Ovary (tissue), 10 donors: ENCODE measurements at places on chromosomes 7 and 10.

DNA sequence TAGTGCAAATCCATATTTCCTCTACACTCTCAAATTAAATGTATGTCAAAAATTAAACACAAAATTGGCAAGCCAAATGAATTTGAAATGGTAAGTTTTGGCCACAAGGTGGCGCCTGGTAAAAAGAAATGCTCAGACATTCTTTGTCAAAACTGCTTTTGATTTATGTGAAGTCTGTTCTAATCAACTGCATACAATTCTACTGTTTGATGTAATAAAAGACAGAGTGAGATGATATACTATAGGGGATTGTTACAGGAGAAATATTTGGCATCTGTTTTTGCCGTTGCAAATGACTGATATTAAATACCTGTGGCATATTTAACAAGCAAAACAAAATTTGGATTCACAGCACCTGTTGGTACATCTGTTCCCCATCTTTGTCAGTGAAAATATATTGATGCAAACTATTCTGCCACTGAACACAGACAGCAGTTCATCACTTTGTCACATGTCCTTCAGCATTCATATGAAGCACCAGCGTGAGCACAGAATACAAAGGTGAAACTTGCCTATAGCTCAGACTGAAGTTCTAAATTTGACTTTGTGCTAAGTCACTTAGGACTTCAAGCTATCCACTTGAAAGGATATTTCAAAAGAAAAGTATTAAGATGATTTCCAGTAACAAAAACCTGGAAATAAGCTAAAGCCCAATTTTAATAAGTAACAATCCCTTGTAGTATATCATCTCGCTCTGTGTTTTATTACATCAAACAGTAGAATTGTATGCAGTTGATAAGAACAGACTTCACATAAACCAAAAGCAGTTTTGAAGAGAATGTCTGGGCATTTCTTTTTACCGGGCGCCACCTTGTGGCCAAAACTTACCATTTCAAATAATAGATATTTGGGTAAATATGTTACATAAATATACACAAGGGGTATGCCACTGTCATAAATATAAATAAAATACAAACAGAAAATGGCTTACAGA, 10.2 kb upstream of the CH25H start:
- DNase-seq: peak; percentile 45

- no peak for DNase-seq
Measured at GRCh38 chr7:146892151-146892550, 775.5 kb downstream of the CNTNAP2 start.

GRCh38 chr10:51031950-51032349, 42.3 kb upstream of the PRKG1 start:
- no peak for DNase-seq

- peak; percentile 48 for DNase-seq
Measured at GRCh38 chr10:79018521-79019011, 50.2 kb upstream of the ZMIZ1 start.

DNA sequence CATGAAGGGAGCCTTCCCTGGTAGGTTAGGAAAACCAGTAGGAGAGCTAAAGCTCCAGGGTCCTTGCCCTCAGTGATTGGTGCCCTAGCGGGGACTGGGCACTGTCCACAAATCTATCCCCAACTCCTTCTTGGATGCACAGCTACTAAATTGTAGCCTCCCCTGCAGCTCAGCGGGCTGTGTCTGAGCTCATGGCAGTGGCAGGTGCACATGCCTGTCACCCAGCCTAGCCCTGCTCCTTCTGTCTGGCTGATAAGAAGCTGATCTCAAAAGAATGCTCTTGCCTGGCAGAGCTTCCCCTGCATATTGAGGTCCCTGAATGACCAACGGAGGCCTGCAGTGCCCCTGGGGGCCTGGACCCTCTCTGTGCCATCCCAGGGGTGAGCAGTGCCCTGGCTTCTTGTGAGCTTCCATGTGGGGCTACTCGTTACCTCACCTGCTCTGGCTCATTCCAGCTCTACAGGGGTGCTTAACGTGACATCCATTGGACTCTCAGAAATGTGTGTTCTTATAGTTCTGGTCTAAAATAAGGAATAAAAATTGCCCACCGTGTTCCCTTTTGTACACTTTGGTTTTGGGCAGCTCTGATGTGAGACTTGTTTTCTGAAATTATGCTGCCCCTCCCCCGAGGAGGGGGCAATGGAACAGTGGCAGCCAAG, 59.8 kb upstream of the ANTXRL start:
- no peak for DNase-seq

DNA sequence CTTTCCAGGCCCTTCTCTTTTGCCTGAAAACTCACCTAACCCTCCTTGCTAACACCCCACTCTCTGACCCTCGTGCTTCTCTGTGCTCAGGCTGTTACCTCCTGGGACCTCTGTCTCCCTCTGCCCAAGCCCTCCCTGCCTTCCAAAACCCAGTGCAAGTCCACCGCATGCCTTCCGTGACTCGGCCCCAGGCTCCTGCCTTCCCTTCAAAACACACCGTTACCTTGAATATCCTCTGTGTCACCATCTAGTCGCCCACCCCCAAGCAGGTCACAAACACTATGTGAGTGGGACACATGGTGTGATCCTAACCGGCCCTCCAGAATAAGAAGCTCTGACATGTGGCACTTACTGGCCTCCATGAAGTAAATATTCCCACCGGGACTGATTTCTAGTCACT, 176.7 kb downstream of the GRID1 start:
- DNase-seq: no peak

DNA sequence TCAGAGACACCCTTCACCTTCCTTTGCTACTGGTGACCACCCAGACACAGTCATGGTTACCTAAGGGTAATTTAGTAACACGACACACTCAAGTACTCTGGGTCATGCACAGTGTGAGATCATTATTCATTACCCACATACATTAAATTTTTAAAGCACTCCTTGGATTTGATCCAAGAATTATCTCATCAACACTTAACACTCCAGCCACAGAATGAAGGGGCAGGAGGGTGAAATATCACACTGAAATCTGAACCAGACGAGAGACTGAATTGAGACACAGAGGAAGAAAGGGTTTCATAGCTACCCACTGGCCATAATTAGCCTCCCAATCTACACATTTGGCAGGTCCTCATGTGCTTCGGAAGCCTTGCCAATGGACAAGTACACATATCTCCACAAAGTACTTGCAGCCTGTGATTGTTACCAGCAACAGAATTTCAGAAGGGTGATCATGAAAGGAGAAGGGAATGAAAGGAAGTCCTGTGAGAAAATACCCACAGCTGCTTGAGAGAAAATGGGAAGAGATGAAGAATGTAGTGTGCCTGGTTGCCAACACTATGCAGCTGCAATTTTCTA, 189.3 kb downstream of the POLR1F start:
- no peak for DNase-seq
